ENCODE measurements at places on chromosomes 11 and 22.

DNA sequence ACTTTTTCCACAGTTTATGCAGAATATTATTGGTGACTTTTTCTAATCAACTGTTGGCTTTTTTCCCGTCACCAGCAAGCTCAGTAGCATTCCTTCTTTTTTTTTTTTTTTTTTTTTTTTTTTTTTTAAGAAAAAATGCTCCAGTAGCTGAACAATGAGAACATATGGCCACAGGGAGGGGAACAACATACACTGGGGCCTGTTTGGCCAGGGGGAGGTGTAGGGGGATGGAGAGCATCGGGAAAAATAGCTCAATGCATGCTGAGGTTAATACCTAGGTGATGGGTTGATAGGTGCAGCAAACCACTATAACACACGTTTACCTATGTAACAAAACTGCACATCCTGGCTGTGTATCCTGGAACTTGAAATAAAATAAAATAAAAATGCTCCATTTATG lies 82.5 kb downstream of the ARHGAP42 start:
- DNase-seq: no peak

GRCh38 chr22:18103527-18104269 lies 6.9 kb upstream of the TUBA8 start:
- no peak for DNase-seq

DNA sequence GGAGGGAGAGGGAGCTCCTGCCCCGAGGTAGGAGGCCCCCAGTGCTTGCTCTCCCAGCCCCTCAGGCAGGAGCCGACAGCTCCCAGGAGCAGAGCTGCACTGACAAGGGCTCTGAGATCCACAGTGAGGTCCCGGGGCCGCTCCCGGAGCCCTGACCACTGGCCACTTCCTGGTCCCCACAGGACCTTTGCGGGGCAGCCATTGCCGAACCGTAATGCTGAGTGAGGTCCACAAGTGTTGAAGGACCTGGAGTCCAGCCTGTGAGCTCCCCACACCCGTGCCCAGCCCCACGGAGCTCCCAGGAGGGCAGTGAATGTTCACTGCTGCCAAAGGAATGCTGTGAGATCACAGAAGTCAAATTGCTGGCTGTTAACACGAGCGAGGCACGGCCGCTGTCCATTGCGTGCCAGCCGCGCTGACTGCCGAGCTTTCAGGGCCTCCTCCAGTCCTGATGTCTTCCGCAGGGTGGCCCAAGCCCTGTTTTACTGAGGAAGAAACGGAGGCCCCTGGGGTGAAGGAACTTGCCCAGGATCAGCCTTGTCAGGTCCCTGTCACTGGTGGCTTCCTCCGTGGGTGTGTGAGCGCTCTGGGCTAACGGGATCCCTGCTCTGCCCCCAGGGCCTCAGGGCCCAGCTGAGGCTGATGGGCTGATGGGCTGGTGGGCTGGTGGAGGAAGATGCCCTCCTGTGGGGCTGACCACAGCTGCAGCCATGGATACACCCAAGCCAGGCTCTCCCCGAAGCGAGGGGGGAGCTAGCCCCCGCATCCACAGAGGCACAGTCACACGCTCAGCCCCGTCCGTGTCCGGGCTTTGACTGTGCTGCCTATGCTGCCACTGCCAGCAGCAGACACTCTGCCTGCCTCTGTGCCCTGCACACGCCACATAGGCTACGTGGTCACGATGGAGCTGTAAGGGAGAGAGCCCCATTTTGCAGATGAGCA lies 70.8 kb downstream of the WNT7B start:
- DNase-seq: no peak

- DNase-seq: no peak
Measured at GRCh38 chr11:81255895-81256294, 1477.8 kb downstream of the FAM181B start.

DNA sequence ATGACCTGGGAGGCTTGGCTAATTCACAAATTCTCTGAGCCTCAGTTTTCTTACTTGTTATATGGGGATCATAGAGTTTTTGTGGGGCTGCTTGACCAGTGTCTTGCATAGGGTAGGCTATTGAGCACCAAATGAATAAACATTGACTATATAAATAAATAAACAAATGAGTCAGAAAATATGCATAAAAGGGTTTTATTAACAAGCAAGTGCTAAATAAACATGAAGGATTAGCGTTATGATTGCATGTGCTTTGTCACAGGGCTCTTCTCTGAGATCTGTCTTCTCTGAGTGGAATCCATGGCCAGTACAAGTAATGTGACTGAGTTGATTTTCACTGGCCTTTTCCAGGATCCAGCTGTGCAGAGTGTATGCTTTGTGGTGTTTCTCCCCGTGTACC lies at the start of gene OR4B1:
Gene OR4B1, plus strand, starts transcription at position 301 of the 400 bp plus-strand sequence. Its CDS starts 0 bp downstream, at position 301.
- DNase-seq: no peak

- no peak for DNase-seq
Measured at GRCh38 chr11:122334546-122335339, 218.7 kb upstream of the BLID start.

DNA sequence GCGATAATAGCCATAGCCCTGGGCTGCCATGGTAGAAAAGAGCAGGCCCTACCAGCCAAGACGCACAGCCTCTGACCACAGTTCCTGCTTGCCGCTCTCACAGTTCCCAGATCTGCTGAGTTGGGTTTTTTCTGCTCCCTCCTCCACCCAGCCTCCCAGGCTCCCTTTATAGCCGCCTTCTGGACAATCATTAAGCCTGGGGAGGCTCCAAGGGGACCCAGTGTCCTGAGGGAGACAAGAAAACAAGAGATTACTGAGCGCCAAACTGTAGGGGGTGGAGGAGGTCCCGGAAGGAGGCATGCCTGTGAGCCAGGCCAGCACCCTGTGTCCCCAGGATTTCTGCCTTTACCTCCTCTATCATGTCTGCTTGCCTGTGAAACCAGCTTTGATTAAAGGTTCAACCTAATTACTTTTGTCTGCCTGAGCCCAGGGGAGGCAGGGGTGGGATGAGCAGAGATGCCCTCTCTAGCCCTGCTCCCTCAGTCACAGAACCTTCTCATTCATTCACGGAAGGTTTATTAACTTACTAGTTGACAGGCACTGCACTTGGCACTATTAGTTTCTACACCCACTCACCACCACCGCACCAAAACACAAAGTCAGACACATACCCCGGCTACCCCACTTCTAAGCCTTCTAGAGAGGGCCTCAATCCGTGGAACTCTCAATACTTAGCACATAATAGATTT lies 1.2 kb downstream of the SLC37A4 start:
- peak; percentile 38 for DNase-seq

GRCh38 chr11:76313913-76314740 lies 66.8 kb downstream of the THAP12 start:
- DNase-seq: no peak
